ENCODE measurements at places on chromosomes 5 and 9.

- DNase-seq, result no peak
Measured at GRCh38 chr9:76796296-76796695, 32.1 kb downstream of the PCA3 start.

- no peak for DNase-seq
Measured at GRCh38 chr9:135705376-135705775, 3.4 kb downstream of the KCNT1 start.

DNA sequence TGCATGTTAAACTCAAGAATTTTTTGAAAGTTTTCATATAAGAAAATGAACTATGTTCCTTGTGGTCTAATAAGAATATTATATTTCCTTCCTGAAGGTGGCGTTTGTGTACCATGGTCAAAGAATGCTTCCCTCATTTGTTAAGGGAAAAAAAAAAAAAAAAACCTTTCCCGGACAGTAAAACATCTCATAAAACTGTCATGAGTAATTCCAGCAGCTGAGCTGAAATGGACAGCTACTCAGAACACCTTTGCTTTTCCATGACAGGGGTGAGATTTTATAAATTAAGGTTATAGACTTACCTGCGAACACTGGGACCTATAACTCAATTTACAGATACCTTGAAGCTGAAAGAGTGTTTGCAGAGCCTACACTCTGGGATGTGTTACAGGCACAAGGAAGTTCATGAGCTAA lies 113.2 kb upstream of the RANBP3L start:
- no peak for DNase-seq

DNA sequence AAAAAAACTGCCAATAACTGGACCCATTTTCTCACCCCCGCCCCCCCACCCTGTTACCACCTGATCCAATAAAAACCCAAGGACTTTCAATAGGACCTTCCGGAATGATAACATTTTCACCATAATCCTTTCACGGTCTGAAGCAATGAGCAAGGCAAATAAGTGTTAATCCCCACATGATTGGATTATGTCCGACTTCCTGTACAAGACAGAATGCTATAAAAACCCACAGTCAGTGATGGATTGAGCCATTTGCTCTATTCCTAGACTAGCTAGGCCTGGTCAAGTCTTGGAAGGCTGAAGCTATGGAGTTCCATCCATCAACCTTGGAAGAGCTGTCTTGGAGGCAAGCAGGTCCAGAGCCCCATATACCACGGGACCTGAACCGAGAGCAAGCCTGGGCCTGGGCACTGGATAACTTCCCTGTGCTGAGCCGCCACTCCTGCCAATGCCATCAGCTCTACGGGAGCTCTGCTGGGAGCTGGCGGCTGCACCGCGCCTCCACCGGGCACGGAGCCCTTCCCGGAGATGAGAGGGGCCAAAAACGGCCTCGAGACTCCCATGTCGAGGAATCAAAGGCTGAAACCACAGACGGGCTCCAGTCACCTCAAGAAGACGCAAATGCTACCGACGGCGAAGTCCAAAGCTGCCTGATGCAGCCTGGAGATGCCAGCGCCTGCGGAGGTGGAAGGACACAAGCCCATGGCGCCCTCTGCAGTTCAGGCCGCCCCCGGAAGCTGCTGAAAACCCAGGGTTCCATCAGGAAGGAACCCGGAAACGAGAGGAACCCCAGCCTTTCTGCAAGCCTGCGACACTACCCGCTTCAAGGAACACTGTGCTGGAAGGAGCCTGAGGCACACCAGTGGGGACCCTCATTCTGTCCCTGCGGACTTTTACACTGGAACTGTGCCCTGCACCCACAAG lies 69.2 kb downstream of the ANXA2R start:
- DNase-seq, result no peak

- DNase-seq, result no peak
Measured at GRCh38 chr5:122154910-122155309, 25.6 kb downstream of the ZNF474 start.

DNA sequence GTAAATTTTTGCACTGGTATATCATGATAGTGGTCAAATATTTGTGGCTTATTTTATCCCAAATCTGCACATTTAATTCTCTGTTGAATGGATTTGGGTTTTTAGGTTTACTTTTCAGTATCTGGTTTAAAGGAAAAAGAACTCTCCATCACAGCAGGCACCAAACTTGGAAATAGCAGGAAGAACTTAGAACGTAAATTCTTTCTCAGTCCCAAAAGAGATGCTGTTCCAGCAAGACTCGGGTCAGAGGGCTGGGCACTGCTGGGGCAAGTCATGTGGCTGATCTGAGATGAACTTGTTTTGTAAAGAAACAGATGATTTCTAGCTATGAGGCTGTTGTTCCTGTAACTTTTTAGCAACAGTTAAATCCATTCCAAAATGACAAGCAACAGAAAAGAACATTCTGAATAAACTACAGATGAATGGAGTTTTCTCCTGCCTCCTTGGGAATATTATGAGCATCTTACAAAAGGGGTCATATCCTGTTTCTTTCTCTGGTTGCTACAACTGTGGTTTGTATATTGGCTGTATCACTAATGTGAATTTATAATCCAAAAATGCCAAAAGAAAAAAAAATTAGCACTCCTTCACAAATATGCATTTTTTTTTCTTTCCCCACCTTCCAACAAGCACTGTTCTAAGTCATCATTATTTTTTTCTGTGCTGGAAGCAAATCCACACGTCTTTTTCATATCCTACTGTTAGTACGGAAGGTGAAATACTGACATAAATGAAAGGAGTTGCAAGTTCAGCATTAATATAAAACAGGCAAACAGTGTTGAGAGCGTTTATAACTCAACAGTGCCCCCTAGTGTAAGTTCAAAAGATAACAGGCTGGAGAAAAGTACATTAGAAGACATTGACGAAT lies 31.1 kb downstream of the OR2K2 start:
- no peak for DNase-seq

DNA sequence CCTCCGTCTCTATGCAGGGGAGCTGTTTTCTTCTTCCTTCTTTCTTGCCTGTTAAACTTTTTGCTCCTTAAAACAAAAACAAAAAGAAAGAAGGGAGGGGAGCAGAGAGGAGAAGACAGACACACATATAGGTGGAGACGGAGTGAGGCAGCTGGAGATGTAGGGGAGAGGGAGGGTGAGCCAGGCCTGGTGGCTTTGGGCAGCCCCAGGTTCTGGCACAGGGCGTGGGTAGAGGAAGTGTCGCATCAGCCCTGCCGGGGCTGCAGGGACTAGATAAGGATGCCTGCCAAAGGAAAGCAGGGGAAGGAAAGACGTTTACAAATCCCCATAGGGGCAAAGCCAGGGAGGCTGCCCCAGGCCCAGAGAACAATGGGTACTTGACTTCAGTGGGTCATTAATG lies 38.7 kb upstream of the PTGS1 start:
- no peak for DNase-seq

DNA sequence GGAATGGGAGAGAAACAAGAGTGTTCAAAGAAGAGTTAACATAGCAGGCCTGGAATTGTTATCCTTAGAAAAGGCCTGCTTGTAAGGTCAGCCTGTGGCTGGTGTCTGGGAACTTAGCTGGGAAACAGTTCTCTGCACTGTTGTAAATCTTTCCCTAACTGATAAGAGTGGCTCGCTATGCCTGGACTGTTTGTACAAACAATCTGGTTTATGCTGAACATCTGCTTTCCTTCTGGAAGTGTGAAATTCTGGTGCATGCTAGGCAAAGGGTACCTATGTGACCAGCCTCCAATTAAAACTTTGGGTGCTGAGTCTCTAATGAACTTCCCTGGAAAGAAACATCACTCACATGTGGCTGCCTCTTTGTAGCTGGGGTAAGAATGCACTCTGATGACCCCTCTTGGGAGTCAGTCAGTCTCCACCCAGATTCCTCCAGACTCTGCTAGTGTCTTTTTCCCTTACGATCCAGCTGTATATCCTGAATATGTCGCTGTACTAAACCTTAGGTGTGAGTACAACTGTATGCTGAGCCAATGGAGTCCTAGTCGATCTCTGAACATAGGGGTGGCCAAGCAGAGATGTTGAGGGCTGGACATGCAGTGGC lies 16.5 kb downstream of the SPARC start:
- no peak for DNase-seq

GRCh38 chr9:68702493-68702892 lies 2.5 kb upstream of the PIP5K1B start:
- DNase-seq, result no peak

DNA sequence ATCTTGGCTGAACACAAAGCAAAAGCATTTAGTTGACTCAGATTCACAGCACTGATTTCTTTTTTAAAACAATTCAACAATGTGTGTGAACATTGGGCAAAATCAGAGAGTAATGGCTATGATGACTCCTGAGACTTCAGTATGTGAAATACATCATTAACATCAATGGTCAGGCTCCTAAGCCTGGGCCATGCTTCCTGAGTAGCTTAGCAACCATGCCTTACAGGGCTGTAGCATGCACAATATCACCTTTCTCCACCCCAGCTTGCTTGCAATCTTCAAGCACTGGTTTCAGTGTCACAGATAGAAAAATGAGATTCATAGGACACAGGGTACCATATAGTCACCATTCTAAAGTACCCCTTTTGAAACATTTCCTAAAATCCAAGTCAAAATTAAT lies 41.3 kb downstream of the MACROH2A1 start:
- DNase-seq, result no peak

DNA sequence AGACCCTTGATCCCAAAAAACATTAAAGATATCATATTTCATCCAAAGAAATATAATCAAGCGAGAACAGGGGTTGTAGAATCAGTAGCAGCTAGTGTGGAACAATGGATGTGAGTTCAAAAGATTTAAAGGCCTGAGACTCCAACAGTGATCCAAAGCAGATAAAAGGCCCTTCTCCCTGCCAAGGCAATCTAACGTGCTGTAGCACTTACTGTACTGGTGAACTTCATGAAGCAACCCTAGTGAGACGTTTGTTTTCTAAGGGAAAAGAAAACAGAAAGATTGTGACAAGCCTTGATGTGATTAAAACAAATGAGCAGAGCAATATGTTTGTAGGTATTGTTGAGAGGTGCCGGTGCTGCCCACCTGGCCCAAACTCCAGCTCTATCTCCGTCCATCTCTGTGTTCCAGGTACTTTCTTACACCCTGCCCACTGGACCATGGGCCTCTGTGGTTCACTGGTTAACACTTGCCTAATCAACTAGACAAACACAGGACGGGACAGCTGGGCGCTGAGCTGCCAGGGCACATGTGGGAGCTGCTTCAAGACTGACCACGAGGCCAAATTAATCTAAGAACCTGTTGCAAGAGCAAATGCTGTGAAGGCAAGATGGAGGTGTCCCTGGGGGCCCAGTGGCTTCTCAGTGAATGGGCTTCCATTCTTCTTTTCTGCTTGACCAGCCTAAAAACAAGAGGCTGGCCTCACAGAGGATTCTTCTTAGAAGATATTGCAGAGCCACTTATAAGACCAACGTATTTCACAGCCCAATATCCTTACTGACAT lies 265.5 kb downstream of the CWC27 start:
- DNase-seq, result no peak

DNA sequence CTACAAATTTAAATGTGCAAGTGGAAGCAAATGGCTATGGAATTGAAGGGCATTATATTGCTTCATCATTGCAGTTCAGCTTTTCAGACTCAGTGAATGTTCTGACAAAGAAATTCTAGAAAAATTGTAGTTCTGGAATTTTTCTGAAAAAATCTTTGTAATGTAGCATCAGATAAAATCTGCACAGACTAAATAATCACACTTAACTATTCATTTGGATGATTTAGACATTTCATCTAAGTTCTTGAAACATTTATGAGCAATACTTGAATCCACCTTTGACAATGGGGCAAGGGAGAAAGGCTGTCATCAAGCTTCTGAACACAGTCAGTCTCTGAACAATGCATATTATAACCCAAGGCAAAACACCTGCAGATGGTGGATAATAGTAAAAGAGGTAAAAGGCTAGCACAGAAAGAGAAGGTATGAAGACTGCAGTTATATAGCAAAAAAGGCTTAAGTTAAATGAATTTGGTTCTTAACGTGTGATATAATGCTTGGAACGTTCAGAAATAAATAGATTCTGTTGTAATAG lies 1352.0 kb upstream of the NUDT12 start:
- no peak for DNase-seq

- no peak for DNase-seq
Measured at GRCh38 chr9:107530679-107531078, 41.1 kb upstream of the KLF4 start.

GRCh38 chr5:67886761-67887160 lies 328.8 kb upstream of the PIK3R1 start:
- DNase-seq, result no peak

- DNase-seq, result no peak
Measured at GRCh38 chr9:87725356-87725899, 491 bp upstream of the CTSL start.

DNA sequence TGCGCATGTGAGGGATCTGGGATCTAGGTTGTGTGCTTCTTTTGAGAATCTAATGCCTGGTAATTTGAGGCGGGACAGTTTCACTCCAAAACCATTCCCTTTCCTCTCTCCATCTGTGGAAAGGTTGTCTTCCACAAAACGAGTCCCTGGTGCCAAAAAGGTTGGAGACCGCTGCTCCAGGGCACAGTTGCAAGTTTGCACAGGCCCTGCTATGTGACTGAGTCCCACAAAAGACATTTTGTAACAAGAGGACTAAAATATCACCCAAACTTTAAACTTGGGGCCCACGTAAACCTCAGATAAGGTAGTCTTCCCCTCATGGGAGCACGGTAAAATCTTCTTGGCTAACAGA lies 5.8 kb upstream of the ZNF367 start:
- DNase-seq, result no peak

DNA sequence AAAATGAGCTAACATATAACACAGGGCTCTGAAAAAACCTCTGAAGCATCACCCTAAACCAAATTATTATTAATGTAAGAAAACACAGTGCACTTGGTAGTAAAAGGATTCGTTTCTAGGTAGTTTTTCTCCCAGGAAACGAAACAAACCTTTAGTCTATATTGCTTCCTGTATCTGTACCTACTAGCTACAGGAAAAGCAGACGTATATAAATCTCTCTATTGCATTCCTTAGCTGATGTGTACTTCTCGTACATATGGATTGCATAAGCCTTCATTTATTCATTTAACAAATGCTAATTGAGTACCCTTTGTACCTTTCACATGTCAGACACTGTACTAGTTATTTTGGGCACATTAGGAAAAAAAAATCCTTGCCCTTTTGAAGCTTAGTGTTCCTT lies 85.0 kb upstream of the RASA1 start:
- DNase-seq, result no peak

DNA sequence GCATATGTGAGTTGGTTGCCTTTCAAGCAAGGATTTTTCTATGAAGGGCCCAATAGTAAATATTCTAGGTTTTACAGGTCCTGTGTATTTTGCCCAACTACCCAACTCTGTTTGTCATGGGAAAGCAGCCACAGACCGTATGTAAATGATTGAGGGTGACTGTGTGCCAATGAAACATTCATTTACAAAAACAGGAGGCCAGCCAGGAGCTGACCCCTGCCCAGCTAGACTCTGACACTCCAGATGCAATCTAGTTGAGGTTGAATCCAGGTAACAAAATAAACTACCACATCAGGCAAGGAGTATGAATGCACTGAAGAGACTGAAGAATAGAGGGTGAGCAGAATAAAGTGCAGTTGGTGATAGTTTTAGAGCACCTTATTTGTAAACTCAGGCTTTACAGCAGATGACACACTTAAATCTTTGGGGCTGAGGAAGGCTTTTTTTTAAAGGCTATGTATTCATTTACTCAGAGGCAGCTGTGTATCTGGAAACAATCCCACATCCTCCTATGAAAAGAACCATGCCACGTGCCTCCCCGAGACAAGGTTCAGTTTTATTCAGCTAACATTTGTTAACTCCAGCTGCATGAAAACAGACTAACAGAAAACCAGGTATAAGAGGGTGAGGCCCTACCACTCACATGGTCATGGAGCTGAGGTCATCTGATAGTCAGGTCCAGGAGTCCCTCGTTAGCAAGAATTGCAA lies 60.7 kb downstream of the SLC1A1 start:
- DNase-seq, result no peak
